M059J (cell line): ENCODE measurements at places on chromosomes 1 and 21. TPM values are rescaled to one million over a fixed set of nuclear protein-coding genes. Genes with fewer than 3 reads are reported as not detected.
A peak's percentile ranks its signal among the peaks of the same experiment; 100 is the strongest.

DNA sequence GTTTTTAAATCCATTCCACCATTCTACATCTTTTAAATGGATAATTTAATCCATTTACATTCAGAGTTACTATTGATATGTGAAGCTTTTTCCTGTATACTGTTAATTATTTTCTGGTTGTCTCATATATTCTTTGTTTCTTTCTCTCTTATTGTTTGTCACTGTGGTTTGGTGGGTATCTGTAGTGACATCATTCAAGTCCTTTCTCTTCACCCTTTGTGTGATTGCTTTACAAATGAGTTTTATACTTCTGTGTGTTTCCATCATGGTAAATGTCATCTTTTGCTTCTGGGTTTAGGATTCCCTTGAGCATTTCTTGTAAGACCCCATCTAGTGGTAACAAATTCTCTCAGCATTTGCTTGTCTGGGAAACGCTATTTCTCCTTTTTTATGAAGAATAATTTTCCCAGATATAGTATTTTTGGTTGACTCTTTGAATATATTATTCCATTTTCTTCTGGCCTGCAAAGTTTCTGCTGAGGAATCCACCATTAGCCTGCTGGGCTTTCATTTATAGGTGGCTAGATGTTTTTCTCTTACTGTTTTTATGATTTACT, 10.2 kb downstream of the LY9 start:
- no peak for DNase-seq

DNA sequence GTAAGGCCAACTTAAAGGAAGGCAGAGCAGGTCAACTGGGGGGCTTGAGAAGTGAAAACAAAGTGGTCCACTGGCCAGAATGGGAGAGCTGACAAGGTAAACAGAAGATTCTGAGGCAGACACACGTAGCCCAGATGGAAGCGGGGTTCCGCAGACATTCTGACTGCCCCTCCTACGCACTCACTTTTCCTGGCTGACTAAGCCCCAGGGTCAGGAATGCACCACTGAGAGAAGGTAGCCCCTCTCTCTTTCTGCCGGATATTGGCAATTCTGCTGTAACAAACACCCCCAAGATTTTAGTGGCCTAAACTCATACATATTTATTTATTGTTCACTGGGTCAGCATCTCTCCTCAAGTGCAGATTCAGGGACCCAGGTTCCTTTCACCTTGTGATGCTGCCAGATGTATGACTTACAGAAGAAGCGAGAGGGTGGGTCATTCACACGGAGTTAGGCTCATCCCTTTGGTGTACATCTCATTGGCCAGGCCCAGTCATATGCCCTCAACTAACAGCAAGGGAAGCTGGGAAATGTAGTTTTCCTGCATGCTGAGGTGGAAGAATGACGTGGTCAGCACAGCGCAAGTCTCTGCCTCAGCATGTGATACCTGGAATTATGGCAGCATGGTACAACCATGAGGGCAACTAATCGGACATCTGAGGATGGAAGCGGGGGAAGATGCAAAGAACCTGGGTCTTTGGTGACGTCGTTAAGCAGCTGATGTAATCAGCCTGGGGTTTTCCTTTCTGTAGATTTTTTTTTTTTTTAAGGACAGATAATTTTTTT, 43.4 kb upstream of the MRPS6 start:
- peak; percentile 60 for DNase-seq

DNA sequence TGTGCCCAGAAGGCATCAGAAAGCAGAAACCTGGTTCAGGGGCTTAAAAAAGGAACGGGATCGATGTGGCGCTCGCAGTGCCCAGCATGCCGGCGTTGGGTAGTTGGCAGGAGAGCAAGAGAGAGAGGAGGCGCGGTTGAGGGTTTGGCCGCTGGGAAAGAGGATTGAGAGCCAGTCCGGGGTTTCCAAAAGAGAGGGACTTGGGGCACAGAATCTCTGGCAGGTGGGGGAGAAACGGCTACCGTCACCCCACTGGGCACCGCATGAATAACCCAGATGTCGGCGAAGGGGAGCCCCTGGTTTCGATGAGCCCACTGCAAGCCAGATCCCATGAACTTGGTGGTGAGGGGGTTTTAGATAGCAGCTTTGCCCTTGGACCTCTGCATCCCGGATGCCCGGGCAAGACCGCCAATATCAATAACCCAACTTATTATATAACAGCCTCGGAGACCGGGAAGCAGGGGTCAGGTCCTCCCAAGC, 60.4 kb upstream of the ACOT11 start:
- peak; percentile 32 for DNase-seq

CLDN17 gene
- not detected in 2 replicates for total RNA-seq

DNA sequence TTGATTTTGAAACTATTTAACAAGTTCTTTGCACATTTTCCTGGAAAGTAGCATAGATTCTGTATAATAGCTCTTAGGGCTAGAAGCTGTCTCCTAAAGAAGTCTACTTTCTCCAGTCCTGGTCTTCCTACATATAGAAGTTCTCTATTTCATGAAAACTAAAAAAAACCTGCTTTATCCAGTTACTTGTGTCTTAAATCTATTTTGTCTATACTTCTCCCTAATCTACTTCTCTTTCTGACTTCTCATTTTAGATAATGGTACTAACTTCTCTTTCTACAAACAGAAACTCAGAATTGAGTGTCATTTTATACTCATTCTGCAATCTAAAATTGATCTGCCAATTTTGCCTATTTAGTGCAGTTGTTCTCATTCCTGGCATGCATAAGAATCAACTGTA, 28.7 kb downstream of the PDE4B start:
- no peak for DNase-seq

DNA sequence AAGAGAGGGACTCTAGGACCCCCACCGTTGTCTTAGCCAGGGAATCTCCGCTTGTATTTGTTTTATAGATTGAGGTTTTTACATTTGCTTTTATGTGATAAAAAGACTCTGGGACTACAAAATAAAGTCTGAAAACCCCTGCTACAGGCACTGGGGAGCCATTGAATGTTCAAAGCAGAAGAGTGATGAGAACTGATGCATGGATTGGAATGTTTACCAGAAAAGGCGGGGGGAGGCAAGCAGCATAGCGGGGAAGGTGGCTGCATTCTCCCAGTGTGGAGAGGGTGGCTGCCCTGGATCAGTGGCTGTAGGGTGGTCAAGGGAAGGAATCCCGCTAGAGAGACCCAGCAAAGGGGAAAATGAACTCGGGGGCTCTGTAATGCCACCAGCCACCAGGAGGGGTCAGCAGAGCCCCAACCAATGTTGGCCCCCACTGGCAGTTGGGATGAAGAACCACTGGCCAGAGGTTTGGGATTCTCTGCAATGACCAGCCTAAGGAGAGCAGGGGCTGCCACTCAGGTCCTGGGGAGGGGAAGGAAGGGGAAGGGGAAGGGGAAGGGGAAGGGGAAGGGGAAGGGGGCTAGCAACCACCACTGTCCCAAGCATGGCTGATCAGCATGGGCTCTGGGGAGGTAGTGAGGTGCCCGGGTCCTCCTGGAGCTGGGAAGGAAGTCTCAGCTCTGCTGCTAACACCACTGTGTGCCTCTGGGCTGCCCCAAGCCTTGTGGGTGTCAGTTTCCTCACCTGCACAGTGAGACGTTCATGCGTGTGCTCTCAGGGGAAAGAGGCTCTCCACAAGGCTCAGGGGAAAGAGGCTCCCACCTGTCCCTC, 19.2 kb upstream of the PEF1 start:
- peak; percentile 44 for DNase-seq

- peak; percentile 86 for DNase-seq
Measured at GRCh38 chr1:92934395-92935378, 26.6 kb downstream of the DIPK1A start.

DNA sequence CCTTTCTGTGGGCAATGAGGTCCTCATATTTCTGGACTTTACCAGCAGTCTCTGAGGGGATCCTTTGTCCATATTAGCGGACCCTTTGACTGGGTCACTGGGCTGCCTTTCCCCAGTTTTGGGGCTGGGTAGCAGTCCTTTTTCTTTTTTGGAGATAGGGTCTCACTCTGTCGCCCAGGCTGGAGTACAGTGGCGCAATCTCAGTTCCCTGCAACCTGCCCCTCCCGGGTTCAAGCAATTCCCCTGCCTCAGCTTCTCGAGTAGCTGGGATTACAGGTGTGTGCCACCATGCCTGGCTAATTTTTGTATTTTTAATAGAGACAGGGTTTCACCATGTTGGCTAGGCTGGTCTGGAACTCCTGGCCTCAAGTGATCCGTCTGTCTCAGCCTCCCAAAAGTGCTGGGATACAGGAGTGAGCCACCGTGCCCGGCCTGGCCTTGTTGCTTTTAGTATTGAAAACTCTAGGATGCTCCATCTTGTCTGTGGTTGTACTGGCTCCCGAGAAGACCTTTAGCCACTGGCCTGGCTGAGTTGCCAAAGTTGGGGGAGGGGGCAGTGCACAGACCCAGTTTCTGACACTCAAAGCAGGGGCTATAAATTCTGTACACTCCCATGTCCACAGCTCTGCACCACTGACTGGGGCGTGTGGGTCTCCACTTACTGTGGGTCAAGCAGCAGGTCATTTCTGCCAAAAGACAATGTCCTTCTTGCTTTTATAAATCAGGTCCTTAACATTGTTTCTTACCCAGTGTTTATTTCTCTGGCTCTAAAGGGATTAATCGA, 33.1 kb downstream of the MAN1C1 start:
- DNase-seq: no peak

GRCh38 chr1:171507435-171507834, 22.1 kb downstream of the PRRC2C start:
- no peak for DNase-seq

GRCh38 chr1:52345252-52345651, 20.8 kb downstream of the CC2D1B start:
- no peak for DNase-seq

GRCh38 chr1:8980656-8981055, 35.0 kb downstream of the CA6 start:
- no peak for DNase-seq

ZRANB2 gene
- 17.2 and 29.2 TPM in 2 replicates for total RNA-seq

- DNase-seq: no peak
Measured at GRCh38 chr1:43883321-43883720, 50.3 kb upstream of the ARTN start.

AKR7A2 gene
- total RNA-seq: 110 and 121 TPM in 2 replicates

- DNase-seq: peak; percentile 66
Measured at GRCh38 chr1:41268154-41268770, 26.2 kb upstream of the SCMH1 start.

- no peak for DNase-seq
Measured at GRCh38 chr1:60265560-60266535, 192.3 kb upstream of the C1orf87 start.

CFAP107 gene
- not detected in 2 replicates for total RNA-seq

GJC2 gene
- total RNA-seq: 0.12 and 0.17 TPM in 2 replicates

- no peak for DNase-seq
Measured at GRCh38 chr1:235808223-235808622, 58.5 kb downstream of the LYST start.

GRCh38 chr1:21938732-21939538, 1.8 kb upstream of the HSPG2 start:
- peak; percentile 68 for DNase-seq

DNA sequence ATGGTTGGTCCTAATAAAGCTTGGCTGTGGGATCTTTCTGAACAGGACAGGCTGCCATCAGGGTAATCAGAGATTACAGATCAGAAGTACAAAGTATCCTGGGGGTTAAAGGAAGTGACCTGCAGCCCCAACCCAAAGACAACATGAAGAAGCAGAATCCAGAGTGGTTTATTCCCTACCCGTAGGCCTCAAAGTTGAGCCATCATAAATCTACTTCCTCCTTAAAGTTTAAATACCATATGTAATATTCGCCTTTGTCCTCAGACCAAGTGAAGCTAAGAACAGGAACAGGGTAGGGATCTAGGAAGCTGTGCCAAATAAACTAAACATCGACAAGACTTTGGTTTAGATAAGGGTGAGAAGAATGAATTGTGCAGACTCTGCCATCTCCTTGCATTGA, 15.9 kb upstream of the DHX9 start:
- no peak for DNase-seq

- no peak for DNase-seq
Measured at GRCh38 chr1:220696226-220696862, 6.2 kb downstream of the C1orf115 start.

DNA sequence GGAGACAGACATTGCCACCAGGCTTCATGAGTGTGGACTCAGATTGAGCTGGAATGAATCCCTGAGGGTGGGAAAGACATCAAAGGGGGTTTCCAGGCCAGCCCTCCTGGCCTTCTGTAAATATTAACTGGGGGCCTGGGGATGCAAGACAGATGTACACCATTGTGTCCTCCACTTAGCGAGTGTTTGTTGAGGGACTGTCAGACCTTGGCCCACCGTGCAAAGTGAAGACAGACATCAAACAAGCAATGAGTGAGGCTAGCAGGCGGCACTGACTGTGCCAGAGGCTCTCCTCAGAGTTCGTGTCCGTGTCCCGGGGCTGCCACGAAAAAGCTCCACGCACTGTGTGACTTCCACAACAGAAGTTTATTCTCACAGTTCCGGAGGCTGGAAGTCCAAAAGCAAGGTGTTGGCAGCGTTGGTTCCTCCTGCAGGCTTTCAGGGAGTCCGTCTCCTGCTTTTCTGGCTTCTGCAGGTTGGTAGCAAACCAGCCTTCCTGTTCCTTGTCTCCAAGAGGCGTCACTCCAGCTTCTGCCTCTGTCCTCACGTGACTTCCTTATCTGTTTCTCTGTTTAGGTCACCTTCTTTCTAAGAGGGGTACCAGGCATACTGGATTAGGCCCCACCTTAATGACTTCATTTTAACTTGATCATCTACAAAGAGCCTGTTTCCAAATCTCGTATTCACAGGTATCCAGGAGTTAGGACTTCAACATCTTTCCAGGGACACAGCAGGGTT, 59.1 kb downstream of the DISP3 start:
- DNase-seq: no peak

- no peak for DNase-seq
Measured at GRCh38 chr1:156200044-156200443, 6.1 kb downstream of the SLC25A44 start.

CD2 gene
- total RNA-seq: not detected in 2 replicates

DNA sequence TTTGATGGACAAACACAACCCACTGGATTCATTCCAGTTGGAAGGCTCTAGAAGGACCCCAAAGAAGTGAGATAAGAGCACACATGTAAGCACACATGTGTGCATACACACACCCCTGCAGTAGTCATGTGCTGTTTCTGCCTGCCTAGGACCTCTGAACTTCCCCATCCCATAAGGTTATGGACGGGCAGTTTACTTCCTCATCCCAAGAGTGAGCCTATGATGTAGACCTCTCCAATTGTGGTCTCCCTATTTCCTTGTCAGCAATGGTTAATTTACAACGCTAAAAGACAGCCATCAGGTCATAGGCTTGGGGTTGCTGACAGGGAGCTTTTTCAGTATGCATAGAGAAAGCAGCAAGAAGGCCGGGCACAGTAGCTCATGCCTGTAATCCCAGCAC, 15.4 kb upstream of the ADAR start:
- no peak for DNase-seq

DNA sequence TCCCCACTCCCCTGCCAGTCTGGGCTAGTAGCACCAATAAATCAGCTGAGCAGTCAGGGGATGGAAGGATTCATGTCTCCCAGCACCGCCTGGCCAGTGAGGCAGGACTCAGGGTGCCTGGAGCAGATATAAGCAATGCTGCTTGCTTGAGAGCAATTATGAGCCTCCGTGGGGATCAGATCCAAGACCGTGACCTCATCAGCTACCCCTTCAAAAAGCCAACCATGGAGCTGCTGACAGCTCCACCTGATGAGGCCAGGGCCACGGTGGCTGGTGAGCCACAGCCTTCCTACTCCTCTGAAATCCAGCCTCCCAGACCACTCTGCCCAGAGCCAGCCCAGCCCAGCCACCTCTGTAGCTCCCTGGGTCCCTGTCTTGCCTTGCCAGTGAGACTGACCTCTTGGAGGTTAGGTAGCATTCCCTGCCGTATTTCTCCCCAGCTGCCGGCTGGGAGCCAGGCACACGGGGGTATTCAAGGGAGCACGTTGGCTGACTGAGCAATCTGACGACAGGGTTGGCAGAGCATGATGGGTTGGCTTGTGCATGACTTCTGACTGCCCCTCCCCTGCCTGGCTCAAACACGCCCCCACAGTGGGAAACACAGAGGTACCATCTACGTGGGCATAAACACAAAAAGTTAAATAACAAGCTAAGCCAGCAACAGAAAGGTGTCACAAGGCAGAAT, 28.4 kb downstream of the SYT2 start:
- DNase-seq: no peak
